Esophagus squamous epithelium (tissue), 5 donors: ENCODE measurements at places on chromosomes 2 and 18.

- DNase-seq = peak; percentile 4
Measured at GRCh38 chr2:230987137-230988020, 8.5 kb upstream of the SPATA3 start.

- DNase-seq = no peak
Measured at GRCh38 chr2:232484628-232485347, 2.8 kb downstream of the ECEL1 start.

DNA sequence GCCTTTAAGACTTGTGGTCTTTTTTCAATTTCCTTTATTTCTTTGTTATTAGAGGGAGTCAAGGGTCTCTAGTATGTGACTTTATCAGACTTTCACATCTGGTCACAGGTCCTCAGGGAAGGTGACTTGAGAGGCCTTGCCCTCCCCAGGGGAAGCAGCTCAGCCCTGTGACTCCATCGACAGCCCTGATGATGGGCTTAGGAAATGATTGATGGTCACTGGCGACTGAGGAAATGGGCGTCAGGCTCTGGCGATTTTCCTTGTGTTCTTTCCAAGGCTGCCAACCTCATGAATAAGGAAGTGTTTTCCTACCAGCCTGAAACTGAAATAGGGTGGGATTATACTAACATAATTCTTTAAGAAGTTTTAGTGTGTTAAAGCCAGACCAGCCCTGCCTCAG lies 21.1 kb downstream of the SERPINE2 start:
- no peak for DNase-seq

DNA sequence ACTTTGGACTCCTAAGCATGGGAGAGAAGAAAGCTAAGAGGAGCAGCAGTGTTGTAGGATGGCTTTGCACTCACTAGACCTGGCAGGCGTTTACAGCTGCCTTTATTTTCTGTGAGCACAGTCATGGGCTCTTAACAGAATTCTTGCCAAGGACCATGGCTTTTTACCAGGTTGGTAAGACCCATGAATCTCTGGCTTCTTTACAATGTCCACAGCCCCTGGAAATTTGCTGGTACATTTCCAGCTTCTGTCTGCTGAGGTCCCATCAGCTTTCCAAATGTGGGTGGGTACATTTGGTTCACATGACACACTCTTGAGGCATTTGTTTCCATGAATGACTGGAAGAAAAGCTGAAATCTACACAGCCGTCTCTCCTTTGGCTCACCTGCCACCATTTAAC lies 162.7 kb downstream of the PPP1R1C start:
- no peak for DNase-seq

DNA sequence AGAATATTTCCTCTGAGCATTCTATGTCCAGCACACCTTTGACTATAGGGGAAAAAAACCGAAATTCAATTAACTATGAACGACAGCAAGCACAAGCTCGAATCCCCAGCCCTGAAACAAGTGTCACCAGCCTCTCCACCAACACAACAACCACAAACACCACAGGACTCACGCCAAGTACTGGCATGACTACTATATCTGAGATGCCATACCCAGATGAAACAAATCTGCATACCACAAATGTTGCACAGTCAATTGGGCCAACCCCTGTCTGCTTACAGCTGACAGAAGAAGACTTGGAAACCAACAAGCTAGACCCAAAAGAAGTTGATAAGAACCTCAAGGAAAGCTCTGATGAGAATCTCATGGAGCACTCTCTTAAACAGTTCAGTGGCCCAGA lies 79.4 kb upstream of the FAM117B start:
- DNase-seq = no peak

- no peak for DNase-seq
Measured at GRCh38 chr2:173755798-173756197, 209.4 kb downstream of the SP3 start.

- DNase-seq = peak; percentile 45
Measured at GRCh38 chr2:197198890-197199289, 111.7 kb downstream of the ANKRD44 start.

GRCh38 chr2:148244593-148245292 lies 223.9 kb downstream of the MBD5 start:
- no peak for DNase-seq

DNA sequence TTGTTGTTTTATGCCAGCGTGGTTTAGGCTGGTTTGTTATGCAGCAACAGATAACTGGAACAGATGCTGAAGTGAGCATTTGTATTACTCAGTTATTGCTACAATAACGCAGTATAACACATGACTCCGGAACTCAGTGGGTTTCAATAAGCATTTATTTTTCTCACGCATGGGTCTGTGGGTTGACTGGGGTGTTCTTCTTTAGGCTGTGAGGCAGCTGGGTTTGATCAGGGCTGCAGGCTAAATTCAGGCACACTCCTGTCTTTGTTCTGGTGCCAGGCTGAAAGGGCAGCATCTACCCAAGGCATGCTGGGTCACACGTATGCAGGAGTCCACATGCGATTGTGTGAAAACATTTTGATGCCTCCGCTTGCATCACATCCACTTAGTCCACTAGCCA lies 3.8 kb upstream of the SLC1A4 start:
- DNase-seq = no peak

- no peak for DNase-seq
Measured at GRCh38 chr18:64099244-64099643, 49.6 kb downstream of the LINC00305 start.

- no peak for DNase-seq
Measured at GRCh38 chr2:143504397-143504796, 375.2 kb downstream of the ARHGAP15 start.

DNA sequence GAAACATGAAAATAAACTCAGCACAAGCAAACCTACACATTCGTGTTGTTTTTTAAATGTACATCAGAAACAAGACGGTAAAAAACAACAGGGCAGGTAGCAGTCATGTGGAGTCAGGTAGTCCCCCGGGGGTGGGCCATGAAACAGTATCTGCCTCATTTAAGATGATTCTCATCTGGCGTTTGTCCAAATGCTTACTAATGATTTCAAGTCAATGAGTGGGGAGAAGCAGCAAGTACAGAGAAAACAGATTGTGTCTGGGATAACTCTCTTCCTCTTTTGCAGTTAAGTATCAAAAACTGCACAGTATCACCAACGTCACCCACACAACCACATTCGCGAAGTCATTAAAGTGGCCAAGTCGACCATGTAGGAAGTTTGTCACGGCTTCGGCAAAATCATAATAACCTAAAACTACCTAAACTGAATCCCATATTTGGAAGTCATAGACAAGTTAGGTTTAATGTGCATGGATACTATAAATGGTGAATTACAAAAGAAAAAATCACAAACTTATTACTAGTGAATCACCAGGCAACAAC lies 1.3 kb downstream of the LAPTM4A start:
- DNase-seq = no peak
